Ascending aorta (tissue), 2 donors: ENCODE measurements at places on chromosomes 5 and 9. TPM values are rescaled to one million over a fixed set of nuclear protein-coding genes. Genes with fewer than 3 reads are reported as not detected.

DNA sequence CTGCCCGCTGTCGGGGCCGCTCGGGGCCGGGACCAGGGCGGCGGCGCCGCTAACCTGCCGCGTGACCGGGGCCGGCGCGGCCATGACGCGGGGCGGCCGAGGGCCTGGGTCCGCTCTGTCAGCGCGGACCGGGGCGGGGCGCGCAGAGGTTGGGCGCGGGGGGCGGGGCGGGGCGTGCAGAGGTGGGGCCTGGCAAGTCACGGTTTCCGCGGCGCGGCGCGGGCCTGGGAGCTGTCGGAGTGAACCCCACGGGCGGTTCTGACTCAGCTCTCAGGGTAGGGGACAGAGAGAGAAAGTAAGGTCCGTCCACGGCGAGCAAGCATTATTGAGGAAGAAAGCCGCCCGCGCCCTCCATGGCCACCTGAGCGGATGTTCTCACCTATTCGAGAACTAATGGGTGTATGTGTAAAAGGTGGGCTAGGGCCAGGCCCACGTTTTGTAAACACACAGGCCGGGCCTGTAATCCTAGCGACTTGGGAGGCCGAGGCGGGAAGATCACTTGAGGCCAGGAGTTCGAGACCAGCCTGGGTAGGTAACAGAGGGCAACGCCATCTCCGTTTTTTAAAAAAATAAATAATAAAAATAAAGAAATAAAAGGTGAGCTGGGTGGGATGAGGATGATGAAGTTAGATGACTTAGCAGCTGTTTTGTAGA, at the start of gene PRXL2C:
Gene PRXL2C (minus strand): TSS at position 120 of the 654 bp plus-strand sequence. CDS start 36 bp downstream, at position 84.
- no peaks in the 10 kb centered on the region for H3K27me3 ChIP-seq
- H3K27ac ChIP-seq = peak within 1 kb of the TSS; percentile 96
- peaks cover 11% of the 10 kb centered on the region for H3K36me3 ChIP-seq
- peak; percentile 70 for DNase-seq
- peak within 1 kb of the TSS; percentile 64 for H3K4me3 ChIP-seq

- no peak overlapping the region for H3K4me3 ChIP-seq
- no peaks in the 10 kb centered on the region for H3K4me1 ChIP-seq
- H3K27ac ChIP-seq = no peak overlapping the region
Observed at GRCh38 chr9:100602342-100602801, 24.5 kb downstream of the CAVIN4 start.

GRCh38 chr9:82651474-82651873, 411.5 kb downstream of the RASEF start:
- no peak overlapping the region for H3K4me3 ChIP-seq
- H3K27me3 ChIP-seq = no peaks in the 10 kb centered on the region
- no peak overlapping the region for H3K27ac ChIP-seq
- H3K36me3 ChIP-seq = no peaks in the 10 kb centered on the region
- DNase-seq = no peak

DNA sequence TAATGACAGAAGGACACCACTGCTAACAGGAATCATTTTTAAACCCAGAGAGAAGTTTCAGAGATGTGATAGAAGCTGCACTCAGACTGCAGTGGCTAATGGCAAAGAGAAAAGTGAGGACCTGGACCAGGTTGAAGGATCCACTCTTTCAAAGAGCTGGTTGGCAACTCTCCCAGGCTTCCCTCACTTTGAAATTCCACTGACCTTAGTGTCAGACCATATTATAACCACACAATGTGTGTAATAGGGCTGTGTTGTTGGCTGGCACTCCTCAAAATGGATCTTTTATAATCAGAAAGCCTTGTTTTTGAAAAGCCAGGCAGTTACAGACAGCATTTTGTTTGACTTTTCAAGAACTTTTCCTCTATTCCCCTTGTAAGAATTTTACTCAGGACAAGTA, 280.7 kb downstream of the PRELID2 start:
- no peaks in the 10 kb centered on the region for H3K36me3 ChIP-seq
- DNase-seq = no peak
- no peaks in the 10 kb centered on the region for H3K27me3 ChIP-seq

- H3K36me3 ChIP-seq = no peaks in the 10 kb centered on the region
- DNase-seq = no peak
- H3K4me3 ChIP-seq = no peak overlapping the region
- H3K27ac ChIP-seq = peak overlapping the region; percentile 9
Observed at GRCh38 chr9:68546596-68547390, 6.1 kb upstream of the TMEM252 start.

GRCh38 chr5:62649025-62649424, 70.4 kb downstream of the LRRC70 start:
- H3K4me3 ChIP-seq = no peak overlapping the region
- DNase-seq = no peak
- no peaks in the 10 kb centered on the region for H3K27me3 ChIP-seq
- no peak overlapping the region for H3K27ac ChIP-seq

- H3K27ac ChIP-seq = peak overlapping the region; percentile 99
- no peaks in the 10 kb centered on the region for H3K27me3 ChIP-seq
- H3K36me3 ChIP-seq = no peaks in the 10 kb centered on the region
- peak; percentile 34 for DNase-seq
- H3K4me3 ChIP-seq = peak overlapping the region; percentile 96
Observed at GRCh38 chr5:10761933-10762775, 1.1 kb upstream of the DAP start.

DNA sequence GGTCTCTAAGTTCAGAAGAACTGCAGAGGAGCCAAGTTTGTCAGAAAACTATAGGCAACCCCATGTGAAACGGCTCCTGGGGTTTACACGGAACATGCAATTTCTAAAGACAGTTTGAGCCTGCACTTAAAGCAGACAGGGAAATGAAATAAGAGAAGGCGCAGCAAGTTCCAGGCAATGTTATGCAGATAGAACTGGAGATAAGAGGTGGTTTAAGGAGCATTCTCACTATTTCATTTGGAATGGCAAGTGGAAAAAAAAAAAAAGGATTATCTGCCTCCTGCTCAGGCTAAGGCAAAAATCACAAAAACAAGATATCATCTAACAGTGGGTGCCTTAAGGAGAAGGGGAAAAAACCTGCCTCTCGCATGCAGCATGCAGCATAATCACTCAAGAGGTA, 2252.4 kb downstream of the MAT2B start:
- no peak overlapping the region for H3K27ac ChIP-seq
- DNase-seq = no peak
- no peaks in the 10 kb centered on the region for H3K4me1 ChIP-seq
- no peaks in the 10 kb centered on the region for H3K27me3 ChIP-seq
- H3K4me3 ChIP-seq = no peak overlapping the region
- no peaks in the 10 kb centered on the region for H3K36me3 ChIP-seq

DNA sequence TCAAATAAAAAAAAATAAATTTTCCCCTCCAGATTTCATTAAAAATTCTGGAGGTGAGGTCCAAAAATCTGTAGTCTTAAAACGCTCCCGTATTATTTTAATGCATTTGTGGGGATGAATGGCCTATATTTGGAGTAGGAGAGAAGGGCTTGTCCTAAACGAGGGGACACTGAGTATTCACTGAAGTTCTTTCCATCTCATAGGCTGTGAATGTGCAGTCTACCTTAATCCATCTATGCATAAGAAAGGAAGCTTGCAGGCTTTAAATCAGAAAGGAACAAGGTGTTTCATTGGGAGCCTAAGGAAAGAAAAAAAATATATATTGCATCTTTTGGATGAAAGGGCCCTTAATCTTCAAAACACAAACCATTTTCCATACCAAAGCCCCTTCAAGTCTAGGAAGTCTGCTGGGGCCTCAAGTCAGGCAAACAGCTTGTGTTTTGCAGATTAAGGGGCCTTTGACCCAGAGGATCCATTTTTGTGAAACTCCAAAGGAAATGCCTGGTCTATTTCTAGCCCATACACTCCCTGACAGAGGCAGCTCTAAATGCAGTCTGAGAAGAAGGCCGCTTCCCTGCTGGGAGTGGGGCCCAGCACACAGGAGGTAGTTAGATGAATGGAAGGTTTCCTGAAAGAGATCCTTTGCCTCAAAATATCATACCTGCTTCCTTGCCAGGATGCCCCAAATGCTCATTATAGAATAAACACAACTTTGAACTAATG, 35.6 kb downstream of the BRINP1 start:
- no peak overlapping the region for H3K4me3 ChIP-seq
- no peaks in the 10 kb centered on the region for H3K36me3 ChIP-seq
- no peaks in the 10 kb centered on the region for H3K27me3 ChIP-seq
- no peak overlapping the region for H3K27ac ChIP-seq
- no peaks in the 10 kb centered on the region for H3K4me1 ChIP-seq
- DNase-seq = no peak

GRCh38 chr5:62778316-62779009, 199.8 kb downstream of the LRRC70 start:
- H3K27ac ChIP-seq = no peak overlapping the region
- H3K4me3 ChIP-seq = no peak overlapping the region
- no peaks in the 10 kb centered on the region for H3K27me3 ChIP-seq
- no peaks in the 10 kb centered on the region for H3K4me1 ChIP-seq
- no peaks in the 10 kb centered on the region for H3K36me3 ChIP-seq

GRCh38 chr5:108345541-108346171, 36.2 kb downstream of the FBXL17 start:
- no peaks in the 10 kb centered on the region for H3K36me3 ChIP-seq
- no peaks in the 10 kb centered on the region for H3K4me1 ChIP-seq
- no peak overlapping the region for H3K4me3 ChIP-seq
- no peak overlapping the region for H3K27ac ChIP-seq
- no peaks in the 10 kb centered on the region for H3K27me3 ChIP-seq
- DNase-seq = no peak

- H3K27me3 ChIP-seq = no peaks in the 10 kb centered on the region
- no peaks in the 10 kb centered on the region for H3K36me3 ChIP-seq
- no peak overlapping the region for H3K27ac ChIP-seq
- H3K4me1 ChIP-seq = no peaks in the 10 kb centered on the region
- no peak overlapping the region for H3K4me3 ChIP-seq
Observed at GRCh38 chr9:25684321-25684720, 6.1 kb upstream of the TUSC1 start.

- H3K36me3 ChIP-seq = no peaks in the 10 kb centered on the region
- H3K4me1 ChIP-seq = no peaks in the 10 kb centered on the region
- H3K27ac ChIP-seq = no peak overlapping the region
- H3K27me3 ChIP-seq = no peaks in the 10 kb centered on the region
Observed at GRCh38 chr5:111704452-111705085, 52.4 kb downstream of the NREP start.

GRCh38 chr5:72151646-72152045, 44.4 kb downstream of the MAP1B start:
- no peaks in the 10 kb centered on the region for H3K27me3 ChIP-seq
- peak overlapping the region; percentile 93 for H3K27ac ChIP-seq
- peaks cover 12% of the 10 kb centered on the region for H3K36me3 ChIP-seq
- H3K4me1 ChIP-seq = peaks cover 91% of the 10 kb centered on the region

GRCh38 chr5:53820119-53820801, 259.8 kb downstream of the NDUFS4 start:
- H3K27me3 ChIP-seq = no peaks in the 10 kb centered on the region
- H3K4me3 ChIP-seq = no peak overlapping the region
- no peak for DNase-seq
- no peak overlapping the region for H3K27ac ChIP-seq
- H3K36me3 ChIP-seq = no peaks in the 10 kb centered on the region

- peak; percentile 64 for DNase-seq
- peak overlapping the region; percentile 64 for H3K27ac ChIP-seq
Observed at GRCh38 chr5:109105631-109106267, 304.0 kb downstream of the PJA2 start.

DNA sequence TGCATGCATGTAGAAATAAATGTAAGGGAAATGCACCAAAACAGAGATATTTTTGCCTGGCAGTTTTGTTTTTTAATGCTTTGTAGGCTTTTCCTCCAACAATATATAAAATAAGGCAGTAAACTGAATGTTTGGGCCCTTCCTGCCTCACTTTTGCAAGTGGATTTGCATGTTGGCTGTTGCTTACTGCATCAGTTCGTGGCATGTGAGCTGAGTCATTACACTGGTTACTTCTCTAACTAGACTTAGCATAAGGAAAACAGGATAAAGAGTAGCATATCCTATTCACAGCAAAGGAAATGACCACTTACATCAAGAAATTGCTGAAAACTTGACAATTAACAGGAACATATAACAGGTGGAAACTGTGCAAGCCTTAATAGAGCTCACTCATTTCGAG, 113.4 kb downstream of the TLE1 start:
- H3K4me3 ChIP-seq = no peak overlapping the region
- no peaks in the 10 kb centered on the region for H3K27me3 ChIP-seq
- DNase-seq = no peak
- H3K4me1 ChIP-seq = no peaks in the 10 kb centered on the region

- H3K4me3 ChIP-seq = no peak overlapping the region
- H3K4me1 ChIP-seq = peaks cover 10% of the 10 kb centered on the region
- no peaks in the 10 kb centered on the region for H3K36me3 ChIP-seq
- DNase-seq = peak; percentile 48
- H3K27ac ChIP-seq = peak overlapping the region; percentile 72
- H3K27me3 ChIP-seq = no peaks in the 10 kb centered on the region
Observed at GRCh38 chr5:175216991-175217390, 227.0 kb downstream of the DRD1 start.

DNA sequence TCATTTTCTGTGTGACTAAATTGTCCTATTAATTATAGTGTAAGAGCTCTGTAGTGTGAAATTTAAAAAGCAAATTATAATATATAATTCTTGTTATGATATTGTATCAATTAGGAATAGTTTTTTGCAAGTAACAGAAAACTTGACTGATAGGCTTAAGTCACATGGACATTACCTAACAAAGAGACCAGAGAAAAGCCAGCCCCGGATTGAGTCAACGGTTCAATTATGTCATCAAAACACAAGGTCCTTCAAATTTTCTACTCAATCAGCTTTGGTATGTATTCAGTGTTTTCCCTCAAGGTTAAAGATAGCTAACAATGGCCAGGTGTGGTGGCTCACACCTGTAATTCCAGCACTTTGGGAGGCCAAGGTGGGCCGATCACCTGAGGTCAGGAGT, 126.7 kb upstream of the PTGER4 start:
- H3K4me1 ChIP-seq = no peaks in the 10 kb centered on the region
- H3K36me3 ChIP-seq = no peaks in the 10 kb centered on the region
- no peaks in the 10 kb centered on the region for H3K27me3 ChIP-seq
- H3K4me3 ChIP-seq = no peak overlapping the region

DNA sequence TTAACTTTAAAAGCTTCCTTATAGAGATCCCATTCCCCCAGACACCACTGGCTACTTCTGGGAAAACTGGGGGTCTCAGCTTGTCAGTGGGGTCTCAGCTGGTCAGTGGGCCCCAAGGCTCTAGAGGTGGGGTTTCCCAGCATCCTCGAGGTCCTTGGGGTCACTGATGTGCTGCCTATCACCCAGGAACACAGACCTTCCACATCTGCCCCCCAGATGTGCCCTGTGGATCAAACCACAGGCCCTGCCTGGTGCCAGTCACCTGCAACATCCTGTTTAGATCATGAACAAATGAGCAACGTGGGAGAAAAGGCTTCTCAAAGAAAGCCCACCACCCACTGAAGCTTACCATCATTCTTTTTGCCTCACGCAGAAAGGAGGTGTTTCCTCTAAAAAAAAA, 165.6 kb upstream of the FSTL4 start:
- no peaks in the 10 kb centered on the region for H3K27me3 ChIP-seq
- H3K4me3 ChIP-seq = no peak overlapping the region
- H3K27ac ChIP-seq = no peak overlapping the region
- no peak for DNase-seq

Gene SOX30
- total RNA-seq = not detected

Gene OTULINL
- total RNA-seq = 0.21 TPM

Gene REEP2
- 3.5 TPM for total RNA-seq

Gene FGF1
- total RNA-seq = 23.5 TPM

Gene FGF18
- 6.9 TPM for total RNA-seq

Gene IFNA4
- not detected for total RNA-seq

Gene OSMR
- 52.4 TPM for total RNA-seq

Gene PKN3
- 28.8 TPM for total RNA-seq

Gene MEGF9
- 14.3 TPM for total RNA-seq

Gene KCNV2
- not detected for total RNA-seq

Gene GRPEL2
- 7.8 TPM for total RNA-seq

Gene TRAF1
- 16.7 TPM for total RNA-seq
